ENCODE measurements at places on chromosomes 13 and 19. TPM values are rescaled to one million over a fixed set of nuclear protein-coding genes. Genes with fewer than 3 reads are reported as not detected.

CHST8 gene
- 0.19 TPM for total RNA-seq

NPAS1 gene
- total RNA-seq: 6.0 TPM

LILRA1 gene
- total RNA-seq: not detected

SERPINE3 gene
- total RNA-seq: not detected

A1BG gene
- 15.1 TPM for total RNA-seq

TTC9B gene
- total RNA-seq: 0.61 TPM

FAM216B gene
- total RNA-seq: not detected

ZNF155 gene
- 3.9 TPM for total RNA-seq

SUGP2 gene
- 27.1 TPM for total RNA-seq

IGFL1 gene
- 2.3 TPM for total RNA-seq

C2CD4C gene
- 0.35 TPM for total RNA-seq

FGF9 gene
- total RNA-seq: not detected

OR7D2 gene
- 0.02 TPM for total RNA-seq

ARID3A gene
- total RNA-seq: 5.6 TPM

ZNF626 gene
- total RNA-seq: not detected

PPP2R1A gene
- total RNA-seq: 303 TPM

KLF5 gene
- 46.0 TPM for total RNA-seq

HIPK4 gene
- total RNA-seq: 0.34 TPM

CGB8 gene
- total RNA-seq: 3.0 TPM

ZNF682 gene
- total RNA-seq: not detected

ZNF324B gene
- 6.6 TPM for total RNA-seq

SMAD9 gene
- total RNA-seq: 0.14 TPM

PDX1 gene
- 0.04 TPM for total RNA-seq

NLRP5 gene
- 0.07 TPM for total RNA-seq

ETV2 gene
- 3.4 TPM for total RNA-seq

ERCC1 gene
- total RNA-seq: 175 TPM

RGS9BP gene
- total RNA-seq: 0.48 TPM

MYO1F gene
- total RNA-seq: 0.37 TPM

KLK2 gene
- 0.13 TPM for total RNA-seq

SHD gene
- total RNA-seq: 0.17 TPM

ZNF296 gene
- 12.1 TPM for total RNA-seq

IL17D gene
- total RNA-seq: 1.5 TPM

NANOS3 gene
- total RNA-seq: 2.1 TPM

OSCAR gene
- 0.32 TPM for total RNA-seq

TMPRSS9 gene
- total RNA-seq: not detected

SOX21 gene
- 0.35 TPM for total RNA-seq

SLC5A5 gene
- total RNA-seq: 0.41 TPM

ZNF554 gene
- 0.91 TPM for total RNA-seq

CABP5 gene
- not detected for total RNA-seq

ZNF99 gene
- not detected for total RNA-seq

FBXO17 gene
- total RNA-seq: 62.2 TPM

RFX2 gene
- total RNA-seq: 5.9 TPM

LHB gene
- total RNA-seq: not detected

MTUS2 gene
- total RNA-seq: not detected

CGB5 gene
- 0.61 TPM for total RNA-seq

ZNF439 gene
- total RNA-seq: not detected

PPM1N gene
- total RNA-seq: 6.2 TPM

SLITRK5 gene
- total RNA-seq: 0.57 TPM

C5AR1 gene
- total RNA-seq: 2.5 TPM

CEACAM8 gene
- total RNA-seq: not detected

TINCR gene
- total RNA-seq: 2.4 TPM

PCDH17 gene
- total RNA-seq: not detected

EEF1AKMT1 gene
- 4.0 TPM for total RNA-seq

FCHO1 gene
- 18.8 TPM for total RNA-seq

Data from A549 treated with AZD2906 at 1 μM for 4 hours (cell line).